Ecto neural progenitor cell (in vitro differentiated cells): ENCODE measurements at places on chromosomes 1 and 21.

DNA sequence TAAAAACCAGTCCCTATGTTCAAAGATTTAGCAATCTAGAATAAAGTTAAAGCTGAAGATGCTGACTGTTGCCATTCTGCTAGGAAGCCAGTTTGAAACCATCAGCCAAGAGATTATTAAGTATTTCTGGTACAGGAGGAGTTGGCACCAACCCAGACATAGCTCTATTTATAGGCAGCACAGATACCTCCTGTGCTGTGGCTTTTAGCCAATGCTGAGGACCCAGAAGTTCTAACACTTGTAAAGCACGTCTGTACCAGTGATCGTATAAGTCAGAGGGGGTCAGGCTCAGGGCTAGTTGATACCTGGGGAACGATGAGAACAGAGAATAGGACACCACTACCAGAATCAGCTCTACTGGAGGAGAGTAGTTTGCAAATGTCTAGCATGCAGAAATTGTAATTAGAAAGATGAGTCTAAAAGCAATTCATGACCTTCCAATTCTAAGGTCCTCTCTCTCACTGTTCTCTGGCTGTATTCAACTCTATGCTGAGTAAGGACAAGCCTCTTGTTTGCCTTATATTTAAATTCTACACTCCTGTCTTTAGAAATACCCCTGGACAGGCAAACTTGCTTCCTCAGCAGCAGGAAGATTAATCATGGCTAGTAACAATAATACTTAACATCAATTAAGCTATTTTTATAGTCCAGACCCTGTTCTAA is 96.8 kb upstream of the PALMD start:
- DNase-seq, result no peak

- no peak for DNase-seq
These were observed 126.4 kb downstream of the DHRS3 start for GRCh38 chr1:12491656-12492055.

DNA sequence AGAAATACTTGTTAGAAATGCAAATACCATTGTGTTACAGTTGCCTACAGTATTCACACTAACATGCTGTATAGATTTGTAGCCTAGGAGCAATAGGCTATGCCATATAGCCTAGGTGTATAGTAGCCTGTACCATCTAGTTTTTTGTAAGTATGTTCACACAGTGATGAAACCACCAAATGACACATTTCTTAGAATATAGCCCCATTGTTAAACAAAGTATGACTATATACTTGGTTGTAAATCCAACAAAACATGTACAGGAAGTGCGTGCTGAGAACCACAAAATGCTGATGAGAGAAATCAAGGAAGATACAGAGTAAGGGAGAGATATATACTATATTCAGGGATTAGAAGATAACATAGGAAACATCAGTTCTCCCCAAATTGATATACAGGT is 92.2 kb downstream of the POU2F1 start:
- no peak for DNase-seq

DNA sequence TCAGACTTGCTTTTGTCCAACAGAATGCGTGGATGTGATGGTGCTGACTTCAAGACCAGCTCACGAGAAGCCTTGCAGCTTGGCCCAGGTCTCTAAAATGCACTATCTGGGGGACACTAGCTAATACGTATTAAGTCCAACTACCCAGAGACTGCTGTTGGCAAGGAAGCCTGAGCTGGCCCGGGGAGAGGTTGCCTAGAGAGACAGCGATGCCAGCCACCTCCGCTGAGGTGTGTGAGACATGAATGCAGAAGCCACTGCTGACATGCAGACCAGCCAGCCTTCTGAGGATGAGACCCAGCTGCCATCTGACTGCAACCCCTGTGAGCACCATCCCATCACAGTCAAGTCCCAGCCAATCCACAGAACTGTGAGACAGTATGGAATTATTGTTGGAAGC is 32.5 kb downstream of the THAP3 start:
- no peak for DNase-seq

GRCh38 chr1:118461154-118461553 is 276.1 kb upstream of the SPAG17 start:
- DNase-seq, result no peak

DNA sequence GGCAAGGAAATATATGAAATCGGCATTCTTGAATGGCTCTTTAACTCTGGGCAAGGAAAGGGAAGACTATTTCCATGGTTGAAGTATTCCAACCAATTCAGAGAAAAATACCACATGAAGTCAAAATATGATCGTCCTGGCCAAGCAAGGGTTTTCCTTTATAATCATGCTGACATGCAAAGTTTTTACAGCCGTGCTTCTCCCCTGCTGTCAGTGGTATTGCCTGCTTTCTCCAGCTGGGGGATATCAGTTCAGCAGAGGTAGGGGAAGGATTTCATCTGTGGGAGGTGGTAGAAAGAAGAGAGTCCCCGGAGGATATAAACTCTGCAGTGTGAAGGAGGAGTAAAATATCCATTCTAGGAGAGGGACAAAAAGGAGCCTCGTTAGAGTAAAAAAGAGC is 322.8 kb downstream of the PAPPA2 start:
- no peak for DNase-seq

- DNase-seq, result no peak
These were observed 1.2 kb upstream of the SRSF11 start for GRCh38 chr1:70220015-70220414.

GRCh38 chr1:76090283-76091203 is 16.0 kb downstream of the ST6GALNAC3 start:
- no peak for DNase-seq

- DNase-seq, result no peak
These were observed 104.6 kb upstream of the RUNX1 start for GRCh38 chr21:35153671-35154070.

GRCh38 chr21:43869486-43870325 is 4.7 kb downstream of the AGPAT3 start:
- no peak for DNase-seq

- peak; percentile 60 for DNase-seq
These were observed 105.9 kb upstream of the C21orf91 start for GRCh38 chr21:17925000-17925610.
